ENCODE measurements at places on chromosomes 2 and 18. TPM values are rescaled to one million over a fixed set of nuclear protein-coding genes. Genes with fewer than 3 reads are reported as not detected.

GRCh38 chr2:146661473-146662096, 1183.2 kb upstream of the ACVR2A start:
- no peak for DNase-seq

GRCh38 chr2:239258248-239258647, 142.6 kb downstream of the HDAC4 start:
- DNase-seq: no peak

DNA sequence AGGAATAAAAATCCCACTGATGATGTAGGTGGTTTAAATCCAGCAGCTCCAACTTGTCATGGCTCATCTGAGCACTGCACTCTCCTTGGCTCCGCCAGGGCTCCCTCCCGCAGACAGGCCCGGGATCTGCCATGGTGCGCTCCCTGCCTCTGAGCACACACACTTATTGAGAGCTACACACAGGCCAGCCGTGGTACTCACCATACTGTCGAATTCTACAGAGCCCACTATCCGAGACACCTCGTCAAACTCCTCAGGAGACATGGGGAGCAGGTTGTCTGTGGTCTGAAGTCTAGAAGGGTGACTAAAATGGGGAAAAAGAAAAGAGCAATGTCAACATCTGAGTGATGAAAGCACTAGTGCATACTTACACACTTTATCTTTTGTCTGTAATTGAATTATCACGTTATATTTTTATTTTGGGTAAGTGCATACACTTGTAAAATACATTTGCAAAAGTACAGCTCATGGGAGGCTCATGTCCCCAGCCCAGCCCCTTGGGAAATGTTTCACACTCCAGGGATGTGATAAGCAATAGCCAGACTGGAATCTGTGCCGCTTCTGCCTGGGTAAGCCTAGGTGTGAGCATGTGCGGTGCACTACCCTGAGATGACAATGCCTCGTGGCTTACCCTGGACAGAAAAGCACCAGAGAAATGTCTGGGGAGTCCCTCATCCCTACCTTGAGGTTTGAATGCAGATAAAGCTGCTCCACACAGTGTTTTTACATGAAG, 39.2 kb downstream of the STAT1 start:
- DNase-seq: no peak

- DNase-seq: no peak
Measured at GRCh38 chr18:62802523-62802922, 87.2 kb downstream of the PHLPP1 start.

GRCh38 chr2:100935372-100935752, 66.7 kb upstream of the RPL31 start:
- DNase-seq: no peak

GRCh38 chr2:106038601-106039375, 155.3 kb downstream of the UXS1 start:
- no peak for DNase-seq

GRCh38 chr2:46328291-46328690, 31.1 kb downstream of the EPAS1 start:
- no peak for DNase-seq

DNA sequence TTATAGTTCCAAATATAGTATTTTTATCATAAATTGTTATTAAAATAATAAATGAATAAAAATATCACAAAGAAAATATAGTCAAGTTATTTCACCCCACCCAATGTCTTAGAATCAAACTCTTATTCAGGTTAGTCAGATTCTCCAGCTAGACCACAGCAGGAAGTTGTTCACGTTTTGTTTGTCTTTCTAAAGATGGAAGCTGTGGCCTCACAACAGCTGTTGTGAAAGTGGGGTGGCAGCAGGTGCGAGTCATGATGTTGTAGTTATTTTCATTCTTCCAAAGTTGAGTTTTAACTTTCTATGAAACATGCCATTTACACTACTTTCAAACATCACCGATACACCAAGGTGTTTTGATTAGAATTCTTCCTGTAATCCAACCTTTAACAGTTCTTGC, 272.9 kb downstream of the SLC8A1 start:
- no peak for DNase-seq

DNA sequence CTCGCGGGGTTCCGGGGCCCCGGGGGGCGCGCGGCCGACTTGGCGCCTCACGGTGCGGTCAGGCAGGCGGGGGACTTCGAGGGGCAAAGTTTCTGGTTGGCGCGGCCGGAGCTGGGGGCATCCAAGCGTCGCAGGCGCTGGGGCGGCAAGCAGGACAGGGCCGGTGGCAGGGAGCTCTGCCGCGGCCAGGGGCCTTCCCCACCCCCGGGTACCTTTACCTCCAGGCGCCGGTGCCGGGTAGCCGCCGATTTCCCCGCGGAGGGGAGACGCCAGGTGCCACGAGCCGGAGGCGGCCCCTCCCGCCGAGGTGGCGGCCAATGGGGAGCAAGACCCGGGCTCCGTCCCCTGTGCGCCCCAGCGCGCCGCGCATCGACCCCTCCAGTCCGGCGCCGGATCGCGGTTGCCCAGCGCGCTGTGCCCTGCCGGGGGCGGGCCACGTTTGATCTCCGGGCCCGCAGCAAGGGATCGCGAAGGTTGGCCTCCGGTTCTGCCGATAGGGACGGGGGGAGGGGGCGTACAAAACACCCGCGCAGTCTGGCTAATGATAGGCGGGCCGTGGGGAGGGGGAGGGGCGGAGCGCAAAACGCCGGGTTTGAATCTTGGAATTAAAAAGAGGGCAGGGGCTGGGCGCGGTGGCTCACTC, at the start of gene ST8SIA5:
Gene ST8SIA5 (minus strand): TSS at position 495 of the 643 bp plus-strand sequence. CDS start 545 bp downstream, outside the sequence.
- DNase-seq: peak; percentile 18

- no peak for DNase-seq
Measured at GRCh38 chr2:97770445-97770844, 57.1 kb downstream of the ZAP70 start.

DNA sequence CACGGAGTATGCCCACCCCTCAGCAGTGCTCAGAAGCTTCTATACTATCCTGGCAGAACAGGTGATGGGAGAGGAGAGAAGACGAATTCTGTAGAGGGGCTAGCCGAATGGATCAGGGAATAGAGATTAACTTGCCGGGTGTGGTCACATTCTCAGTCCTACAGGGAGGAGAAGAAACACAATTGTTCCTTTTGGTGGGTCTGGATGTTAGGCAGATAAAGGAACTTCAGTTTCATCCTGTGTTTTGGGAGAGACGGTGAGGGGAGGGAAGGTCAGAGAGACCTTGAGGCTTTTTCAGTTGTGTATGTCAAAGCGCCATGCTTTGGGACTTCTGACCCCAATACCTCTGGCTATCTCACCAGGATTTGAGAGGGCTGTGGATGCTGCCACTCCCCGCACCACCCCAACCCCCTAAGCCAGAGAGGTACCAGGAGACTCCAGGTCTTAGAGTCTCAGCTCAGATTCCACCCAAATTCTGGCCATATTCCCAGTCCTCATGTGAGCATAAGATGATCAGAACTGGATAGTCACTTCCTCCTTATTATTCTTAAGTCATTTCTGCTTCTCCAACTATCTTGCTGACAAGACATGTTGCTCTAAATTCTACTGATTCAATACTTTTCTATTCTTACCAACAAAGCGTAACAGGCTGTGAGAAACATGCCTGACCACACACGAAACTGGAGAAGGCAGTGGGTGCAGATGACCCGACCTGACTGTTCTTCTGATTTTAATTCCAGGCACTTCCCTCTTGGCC, 2.3 kb upstream of the TMEM37 start:
- no peak for DNase-seq

NDC80 gene
- 103 TPM for total RNA-seq

DAPL1 gene
- not detected for total RNA-seq

RSAD2 gene
- total RNA-seq: 74.5 TPM

SMYD5 gene
- total RNA-seq: 21.3 TPM

ALPI gene
- total RNA-seq: not detected

CDKL4 gene
- 1.1 TPM for total RNA-seq

PID1 gene
- not detected for total RNA-seq

PIK3C3 gene
- 44.7 TPM for total RNA-seq

VAMP8 gene
- 148 TPM for total RNA-seq

HTR2B gene
- total RNA-seq: not detected

MAP3K19 gene
- total RNA-seq: not detected

Data from activated CD8-positive, alpha-beta T cell treated with anti-CD3 and anti-CD28 coated beads, Interleukin-2, amount 10 ng/mL, durations not matched to agents 7 days and 5 days (primary cell).